ENCODE measurements at places on chromosomes 5 and 9.

- peak; percentile 82 for DNase-seq
These were observed 514.7 kb downstream of the MTRR start for GRCh38 chr5:8383616-8384015.

DNA sequence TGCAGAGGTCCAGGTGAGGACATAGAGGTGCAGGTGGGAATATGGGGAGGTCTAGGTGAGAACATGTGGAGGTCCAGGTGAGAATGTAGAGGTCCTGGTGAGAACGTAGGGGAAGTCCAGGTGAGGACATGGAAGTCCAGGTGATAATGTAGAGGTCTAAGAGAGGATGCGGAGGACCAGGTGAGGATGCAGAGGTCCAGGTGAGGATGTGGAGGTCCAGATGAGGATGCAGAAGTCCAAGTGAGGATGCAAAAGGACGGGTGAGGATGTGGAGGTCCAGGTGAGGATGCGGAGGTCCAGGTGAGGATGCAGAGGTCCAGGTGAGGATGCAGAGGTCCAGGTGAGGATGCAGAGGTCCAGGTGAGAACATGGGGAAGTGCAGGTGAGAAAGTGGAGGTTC is 133.8 kb downstream of the MRPL36 start:
- no peak for DNase-seq

DNA sequence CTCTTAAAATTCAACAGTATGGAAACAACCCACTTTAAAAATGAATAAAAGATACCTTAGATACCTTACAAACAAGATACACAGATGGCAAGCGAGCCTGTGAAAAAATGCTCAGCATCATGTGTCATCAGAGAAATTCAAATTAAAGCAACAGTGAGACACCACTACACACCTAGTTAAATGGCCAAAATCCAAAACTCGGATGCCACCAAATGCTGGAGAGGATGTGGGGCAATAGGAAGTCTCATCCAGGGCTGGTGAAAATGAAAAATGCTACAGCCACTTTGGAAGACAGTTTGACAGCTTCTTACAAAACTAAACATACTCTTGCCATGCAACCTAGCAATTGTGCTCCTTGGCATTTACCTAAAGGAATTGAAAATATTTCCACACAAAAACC is 17.9 kb downstream of the DUSP1 start:
- no peak for DNase-seq

GRCh38 chr9:126761274-126761673 is 43.6 kb upstream of the ZBTB43 start:
- no peak for DNase-seq

GRCh38 chr9:1025131-1025530 is 25.0 kb upstream of the DMRT2 start:
- DNase-seq, result no peak

DNA sequence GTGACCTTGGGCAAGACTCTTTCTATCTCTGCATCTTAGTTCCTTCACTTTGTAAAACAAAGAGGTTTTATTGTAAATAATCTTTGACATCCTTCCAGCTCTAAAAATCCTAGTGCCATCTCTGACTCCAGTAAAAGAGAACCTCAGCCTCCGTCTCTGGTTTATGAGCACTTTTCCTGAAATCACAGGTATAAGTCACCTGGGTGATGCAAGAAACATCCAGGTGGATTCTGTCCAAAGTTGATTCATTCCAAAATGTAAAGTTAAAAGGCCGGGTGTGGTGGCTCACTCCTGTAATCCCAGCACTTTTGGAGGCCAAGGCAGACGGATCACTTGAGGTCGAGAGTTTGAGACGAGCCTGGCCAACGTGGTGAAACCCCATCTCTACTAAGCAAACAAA is 21.1 kb upstream of the UBAP2 start:
- DNase-seq, result no peak

DNA sequence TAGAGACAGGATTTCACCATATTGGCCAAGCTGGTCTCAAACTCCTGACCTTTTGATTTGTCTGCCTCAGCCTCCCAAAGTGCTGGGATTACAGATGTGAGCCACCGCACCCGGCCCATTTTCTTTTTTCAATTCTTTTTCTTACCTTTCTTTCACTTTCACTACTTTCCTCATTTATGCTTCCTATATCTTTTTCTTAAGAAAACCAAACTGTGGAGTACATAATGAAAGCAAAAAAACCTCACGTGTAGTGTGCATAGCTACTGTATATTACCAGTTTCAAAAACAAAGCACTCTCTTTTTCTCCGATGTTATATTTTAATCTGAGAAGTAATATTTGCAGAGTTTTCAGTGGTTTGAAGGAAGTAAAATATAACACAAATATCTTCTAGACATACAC is 8.0 kb upstream of the CAST start:
- DNase-seq, result no peak

- no peak for DNase-seq
These were observed 1.5 kb downstream of the SPDL1 start for GRCh38 chr5:169584998-169585451.

DNA sequence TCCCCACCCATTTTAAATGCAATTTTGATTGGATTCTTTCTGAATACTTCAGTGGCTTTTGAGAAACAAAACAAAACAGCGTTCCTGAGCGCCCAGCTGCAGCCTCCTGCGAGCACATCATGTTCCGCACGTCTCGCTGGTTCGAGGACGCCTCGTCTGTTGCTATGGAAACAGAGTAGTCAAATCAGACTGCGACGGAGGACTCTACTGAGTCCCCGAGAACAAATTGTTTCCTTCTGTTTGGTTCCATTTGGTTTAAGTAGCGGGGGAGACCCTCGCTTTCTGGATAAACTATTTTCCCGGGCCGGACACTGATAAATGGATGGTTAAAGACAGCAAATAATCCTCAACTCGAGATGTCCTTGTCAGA is 69.0 kb downstream of the SLC28A3 start:
- peak; percentile 37 for DNase-seq

- peak; percentile 89 for DNase-seq
These were observed 179.4 kb downstream of the SEMA6A start for GRCh38 chr5:116395226-116395625.

DNA sequence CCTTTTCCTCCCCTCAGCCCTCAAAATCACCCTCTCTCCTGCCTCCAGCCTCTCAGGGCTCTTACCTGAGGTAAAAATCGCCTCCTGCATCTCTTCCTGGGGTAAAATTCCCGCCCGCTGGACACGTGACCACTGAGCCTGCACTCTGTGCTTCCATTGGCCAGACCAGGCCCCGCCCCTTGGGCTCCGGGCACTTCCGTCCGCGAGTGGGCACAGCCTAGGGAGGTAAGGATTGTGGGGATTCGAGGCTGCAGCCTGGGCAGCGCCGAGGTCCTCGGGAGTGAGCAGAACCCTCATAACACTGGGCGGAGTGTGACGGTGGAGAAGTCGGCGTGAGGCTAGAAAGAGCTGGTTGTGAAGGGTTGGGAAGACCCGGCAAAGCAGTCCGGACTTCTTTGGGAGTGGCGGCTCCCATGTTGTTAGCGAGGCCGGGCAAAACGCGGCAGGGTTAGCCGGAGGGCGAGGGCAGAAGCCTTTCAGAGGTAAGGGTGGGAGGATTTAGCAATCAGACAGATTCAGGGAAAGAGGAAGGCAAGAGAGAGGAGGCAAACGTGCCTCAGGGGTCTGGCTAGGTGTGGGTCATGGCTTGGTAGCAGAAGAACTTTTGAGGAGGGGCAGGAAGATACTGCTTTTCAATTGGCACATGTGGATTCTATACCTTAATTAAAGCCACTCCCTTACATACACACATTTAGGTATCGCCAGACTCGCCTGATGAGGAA is at the start of gene SHOC1:
Gene SHOC1, minus strand, starts transcription at position 103 of the 722 bp plus-strand sequence. CDS start 3,519 bp downstream, outside the sequence.
- no peak for DNase-seq

DNA sequence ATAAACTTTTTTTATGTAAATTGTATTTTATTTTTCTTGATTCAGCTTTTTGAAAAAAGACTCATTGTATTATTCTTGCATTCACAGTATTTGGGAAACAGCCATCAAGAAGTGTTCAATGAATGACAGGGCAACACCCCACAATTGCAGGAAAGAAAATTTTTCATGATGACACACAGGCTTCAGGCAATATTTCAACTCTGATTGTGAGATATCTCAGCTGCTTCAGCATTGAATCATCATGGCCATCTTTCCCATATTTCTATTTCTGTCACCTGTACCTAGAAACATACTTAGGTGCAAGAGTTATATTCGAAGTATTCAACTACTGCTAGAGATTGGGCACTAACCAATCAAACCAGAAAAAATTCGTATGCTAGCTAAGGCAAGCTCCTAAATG is 446.0 kb downstream of the ISL1 start:
- no peak for DNase-seq

DNA sequence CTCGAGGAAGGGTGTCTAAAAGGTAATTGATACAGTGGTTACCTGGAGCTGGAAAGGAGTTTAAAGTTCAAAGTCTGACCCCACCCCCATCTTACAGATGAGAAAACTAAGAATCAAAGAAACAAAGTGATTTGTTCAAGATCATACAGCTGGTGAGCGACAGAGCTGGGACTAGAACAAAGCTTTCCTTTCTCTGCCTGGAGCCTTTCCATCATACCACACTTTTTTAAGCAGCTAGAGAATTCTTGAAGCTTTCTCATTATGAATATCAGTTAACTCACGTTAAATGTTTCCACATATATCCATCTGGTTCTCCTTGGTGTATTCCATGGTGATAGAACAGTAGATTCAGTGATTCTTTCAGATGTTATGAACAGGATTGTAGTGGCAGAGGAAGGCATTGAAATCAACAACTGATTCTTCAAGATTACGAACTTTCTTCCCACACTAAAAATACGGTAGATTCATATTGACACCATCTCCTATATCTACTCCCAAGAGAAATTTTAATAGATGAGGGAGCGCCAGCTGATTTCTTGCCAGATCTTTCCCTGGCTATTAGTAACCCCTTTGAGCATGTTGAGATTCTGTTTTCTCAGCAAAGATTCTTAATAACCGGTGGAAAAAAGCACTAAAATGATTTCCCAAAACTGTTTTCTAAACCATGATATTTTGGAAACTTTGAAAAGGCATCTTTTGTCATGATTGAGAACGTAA is 233.7 kb downstream of the ADAMTSL1 start:
- DNase-seq, result no peak

DNA sequence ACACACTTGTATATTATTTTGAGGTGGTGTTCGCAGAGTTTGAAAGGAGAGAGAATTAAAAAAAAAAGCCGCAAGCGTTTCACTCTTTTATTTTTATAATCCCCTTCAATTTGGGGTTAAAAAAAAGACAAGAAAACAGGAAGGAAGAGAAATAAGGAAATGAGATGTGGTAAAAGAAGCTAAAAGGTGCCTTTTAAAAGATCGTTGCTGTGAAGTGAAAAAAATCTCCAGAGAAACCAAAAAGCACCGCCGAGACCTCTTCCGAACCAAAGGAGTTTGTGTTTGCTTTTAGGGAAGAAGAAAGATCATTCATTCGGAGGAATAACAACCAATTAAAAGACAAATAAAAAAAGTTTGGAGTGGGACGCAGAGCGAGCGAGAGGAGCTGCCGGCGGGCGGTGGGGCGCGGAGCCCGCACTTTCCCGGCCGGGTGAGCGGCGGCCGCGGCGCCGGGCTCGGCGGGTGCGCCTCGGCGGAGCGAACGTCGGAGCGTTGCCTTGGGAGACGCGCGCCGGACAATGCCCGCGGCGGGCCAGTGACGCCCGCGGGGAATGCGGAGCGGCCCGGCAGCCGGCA is 355 bp downstream of the TLE4 start:
- DNase-seq, result no peak

GRCh38 chr9:101513351-101513750 is 20.3 kb upstream of the RNF20 start:
- DNase-seq, result no peak

DNA sequence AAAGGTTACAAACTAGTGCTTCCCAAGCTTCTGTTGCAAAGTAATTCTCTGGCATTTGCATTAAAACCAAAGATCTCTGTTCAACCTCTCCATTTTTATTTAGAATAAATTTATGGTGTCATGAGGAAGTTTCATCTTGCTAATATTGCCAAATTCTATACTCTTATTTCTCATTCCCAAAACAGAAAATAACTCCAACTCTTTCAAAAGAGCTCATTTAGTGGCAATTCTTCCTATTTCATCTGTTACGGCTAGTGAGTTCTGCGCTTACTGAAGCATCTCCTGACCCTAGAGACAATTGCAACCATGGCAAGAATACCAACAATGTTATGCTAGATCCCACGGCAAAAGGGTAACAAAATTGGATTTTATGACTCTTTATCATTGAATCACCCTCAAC is 97.0 kb downstream of the HINT1 start:
- DNase-seq, result no peak

GRCh38 chr5:63240063-63240755 is 661.6 kb downstream of the LRRC70 start:
- no peak for DNase-seq

GRCh38 chr5:88683506-88684135 is 199.4 kb downstream of the MEF2C start:
- DNase-seq, result no peak

GRCh38 chr9:27078685-27079084 is 30.3 kb upstream of the TEK start:
- no peak for DNase-seq

- DNase-seq, result no peak
These were observed 3.5 kb upstream of the RNF145 start for GRCh38 chr5:159212657-159213462.
